ENCODE measurements at places on chromosomes 12 and 14.

- DNase-seq, result no peak
- no peaks in the 10 kb centered on the region for H3K36me3 ChIP-seq
- H3K4me3 ChIP-seq, result no peak overlapping the region
- no peak overlapping the region for H3K27ac ChIP-seq
- H3K27me3 ChIP-seq, result no peaks in the 10 kb centered on the region
These were observed 422.5 kb downstream of the NRXN3 start for GRCh38 chr14:78592616-78593219.

DNA sequence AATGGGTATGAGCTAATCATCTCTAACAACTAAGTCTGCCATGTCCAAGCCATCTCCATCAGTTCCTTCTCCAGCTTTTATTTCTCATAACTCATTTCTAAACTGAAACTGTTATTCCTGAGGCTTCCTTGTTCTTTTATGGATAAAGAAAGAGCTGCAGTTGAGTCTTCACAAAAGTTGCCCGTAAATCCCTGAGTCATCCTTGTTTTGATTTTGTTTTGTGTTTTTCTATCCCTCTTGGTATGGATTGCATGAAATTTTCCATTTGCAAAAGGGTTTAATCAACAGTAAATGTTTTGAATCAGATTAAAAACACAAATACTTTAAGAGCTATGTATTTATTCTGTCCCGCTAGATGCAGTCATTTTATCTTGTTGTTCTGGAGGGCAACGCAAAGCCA, 290.6 kb downstream of the EGLN3 start:
- no peak overlapping the region for H3K27ac ChIP-seq
- DNase-seq, result no peak
- H3K4me3 ChIP-seq, result no peak overlapping the region
- H3K36me3 ChIP-seq, result no peaks in the 10 kb centered on the region

DNA sequence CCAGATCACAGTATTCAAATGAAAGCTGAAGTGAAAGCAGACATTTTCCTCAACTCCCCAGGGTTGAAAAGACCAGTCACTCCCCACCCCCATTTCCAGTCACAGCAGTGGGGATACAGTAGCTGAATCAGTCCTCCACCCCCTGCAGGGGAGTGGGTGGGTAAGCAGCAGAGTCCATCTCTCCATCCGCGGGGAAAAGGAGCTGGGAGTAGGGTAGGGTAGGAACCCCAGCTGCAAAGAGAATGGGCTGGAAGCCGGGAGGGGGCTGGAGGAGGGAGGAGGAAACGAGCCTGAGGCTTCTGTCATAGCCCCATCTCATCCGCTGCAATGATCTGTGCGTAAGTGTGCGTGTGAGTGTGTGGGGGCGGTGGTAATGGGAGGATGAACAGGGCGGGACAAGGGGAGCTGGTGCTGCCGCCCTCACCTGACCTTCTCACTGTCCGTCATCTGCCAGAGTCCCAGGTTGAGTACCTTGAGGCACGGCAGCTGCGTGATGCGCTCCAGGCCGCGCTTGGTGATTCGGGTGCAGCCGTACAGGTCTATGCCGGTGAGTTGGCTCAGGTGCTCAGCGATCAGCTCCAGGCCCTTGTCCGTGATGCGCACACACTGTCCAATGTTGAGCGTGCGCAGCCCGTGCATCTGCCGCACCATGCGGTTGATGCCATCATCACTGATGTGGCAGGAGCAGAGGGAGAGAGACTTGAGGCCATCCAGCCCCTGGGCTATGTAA, 1.8 kb downstream of the FBXL14 start:
- H3K4me3 ChIP-seq, result peak overlapping the region; percentile 79
- H3K27me3 ChIP-seq, result no peaks in the 10 kb centered on the region
- H3K27ac ChIP-seq, result peak overlapping the region; percentile 96
- H3K4me1 ChIP-seq, result peaks cover 36% of the 10 kb centered on the region
- DNase-seq, result peak; percentile 42
- no peaks in the 10 kb centered on the region for H3K36me3 ChIP-seq

DNA sequence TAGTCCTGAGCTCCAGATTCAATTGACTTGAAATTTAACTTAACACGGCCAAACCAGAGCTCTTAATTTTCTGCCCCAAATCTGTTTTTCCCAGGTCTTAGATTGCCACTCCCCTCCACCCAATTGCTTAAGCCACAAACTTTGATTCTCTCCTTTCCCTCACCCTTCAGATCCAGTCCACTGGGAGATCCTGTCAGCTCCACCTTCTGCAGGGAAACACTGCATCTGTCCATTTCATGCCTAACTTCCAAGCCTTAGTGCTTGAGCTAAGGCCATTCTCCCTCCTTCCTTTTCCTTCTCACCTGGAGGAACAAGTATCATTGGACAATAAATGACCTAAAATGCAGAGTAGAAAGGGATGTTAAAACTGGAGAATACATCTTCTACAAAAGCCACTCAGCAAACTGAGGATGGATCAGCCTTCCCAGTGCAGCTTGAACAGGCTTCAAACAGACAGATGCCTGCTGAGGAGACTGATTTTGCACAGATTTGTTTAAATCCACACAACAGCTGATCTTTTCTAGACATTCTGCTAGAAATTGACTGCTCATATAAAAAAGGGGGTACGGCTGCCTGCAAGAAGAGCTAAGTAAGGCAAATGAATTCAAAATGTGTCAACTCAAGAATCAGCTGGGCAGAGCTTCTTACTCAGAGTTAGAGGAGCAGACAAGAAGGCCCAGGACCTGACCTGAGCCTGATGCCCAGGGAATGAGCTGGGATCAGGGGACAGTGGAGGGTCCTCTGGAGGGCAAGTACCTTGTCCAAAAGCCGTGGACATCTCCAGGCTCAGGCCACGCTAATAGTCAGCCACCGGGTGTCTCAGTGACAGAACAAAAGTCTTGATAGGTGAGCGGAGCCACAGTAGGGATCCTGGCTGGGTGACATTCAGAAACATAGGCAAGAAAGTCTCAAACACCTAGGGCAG, 81.3 kb upstream of the RIC8B start:
- H3K4me3 ChIP-seq, result no peak overlapping the region
- H3K36me3 ChIP-seq, result no peaks in the 10 kb centered on the region
- no peak overlapping the region for H3K27ac ChIP-seq
- no peaks in the 10 kb centered on the region for H3K27me3 ChIP-seq
- no peak for DNase-seq
- no peaks in the 10 kb centered on the region for H3K4me1 ChIP-seq

GRCh38 chr12:68109444-68110217, 49.9 kb downstream of the IFNG start:
- H3K4me1 ChIP-seq, result no peaks in the 10 kb centered on the region
- no peak overlapping the region for H3K4me3 ChIP-seq
- H3K27me3 ChIP-seq, result no peaks in the 10 kb centered on the region
- no peak overlapping the region for H3K27ac ChIP-seq
- no peaks in the 10 kb centered on the region for H3K36me3 ChIP-seq

GRCh38 chr12:57179331-57180086, 32.1 kb upstream of the LRP1-AS start:
- no peaks in the 10 kb centered on the region for H3K36me3 ChIP-seq
- no peak overlapping the region for H3K4me3 ChIP-seq
- DNase-seq, result no peak
- H3K27ac ChIP-seq, result no peak overlapping the region

DNA sequence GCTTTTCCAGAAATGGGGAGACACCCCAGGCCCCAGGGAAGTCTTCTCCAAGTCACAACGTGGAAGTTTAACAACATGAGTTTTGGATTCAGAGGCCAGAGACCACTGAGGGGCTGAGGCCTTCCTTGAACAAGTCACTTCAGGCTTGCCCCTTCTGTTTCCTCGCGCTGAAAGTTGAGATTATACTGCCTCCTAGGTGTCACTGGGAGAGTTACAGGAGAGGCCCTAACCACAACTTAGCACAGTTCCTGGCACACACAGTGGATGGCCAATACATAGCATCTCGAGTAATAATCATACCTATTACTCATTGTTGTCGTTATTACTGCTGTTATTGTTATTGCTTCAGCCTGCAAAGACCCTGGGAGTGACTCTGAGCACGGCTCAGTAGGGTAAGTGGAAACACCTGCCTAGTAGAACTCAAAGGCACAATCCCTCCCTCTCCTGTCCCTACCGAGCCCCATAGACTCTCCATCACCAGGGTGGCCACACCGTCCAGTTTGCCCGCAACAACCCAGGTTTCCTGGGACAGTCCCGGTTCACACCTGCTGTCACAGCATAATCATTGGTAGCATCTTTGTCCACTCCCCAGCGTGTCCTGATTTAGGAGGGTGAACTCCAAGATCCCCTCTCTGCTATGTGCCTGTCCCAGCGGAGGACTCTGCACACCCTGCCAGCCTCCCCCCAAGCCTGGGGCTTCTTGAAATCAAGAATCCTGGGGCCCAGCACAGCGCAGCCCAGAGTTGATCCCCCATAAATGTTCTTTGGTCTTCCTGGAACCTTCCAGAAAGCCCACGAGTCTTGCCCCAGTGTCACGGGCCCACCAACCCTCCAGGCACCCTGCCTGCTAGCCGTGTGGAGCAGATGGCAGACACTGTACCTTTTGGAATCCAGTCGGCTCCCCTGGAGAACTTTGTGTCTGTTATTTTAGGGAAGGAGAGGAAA, 85.0 kb downstream of the SYNE3 start:
- no peak overlapping the region for H3K27ac ChIP-seq
- no peaks in the 10 kb centered on the region for H3K36me3 ChIP-seq
- no peak overlapping the region for H3K4me3 ChIP-seq
- DNase-seq, result no peak
- no peaks in the 10 kb centered on the region for H3K4me1 ChIP-seq
- H3K27me3 ChIP-seq, result no peaks in the 10 kb centered on the region

Measured in pancreas (tissue), 10 donors.